HS-5 (cell line): ENCODE measurements at places on chromosomes 2 and 18.

DNA sequence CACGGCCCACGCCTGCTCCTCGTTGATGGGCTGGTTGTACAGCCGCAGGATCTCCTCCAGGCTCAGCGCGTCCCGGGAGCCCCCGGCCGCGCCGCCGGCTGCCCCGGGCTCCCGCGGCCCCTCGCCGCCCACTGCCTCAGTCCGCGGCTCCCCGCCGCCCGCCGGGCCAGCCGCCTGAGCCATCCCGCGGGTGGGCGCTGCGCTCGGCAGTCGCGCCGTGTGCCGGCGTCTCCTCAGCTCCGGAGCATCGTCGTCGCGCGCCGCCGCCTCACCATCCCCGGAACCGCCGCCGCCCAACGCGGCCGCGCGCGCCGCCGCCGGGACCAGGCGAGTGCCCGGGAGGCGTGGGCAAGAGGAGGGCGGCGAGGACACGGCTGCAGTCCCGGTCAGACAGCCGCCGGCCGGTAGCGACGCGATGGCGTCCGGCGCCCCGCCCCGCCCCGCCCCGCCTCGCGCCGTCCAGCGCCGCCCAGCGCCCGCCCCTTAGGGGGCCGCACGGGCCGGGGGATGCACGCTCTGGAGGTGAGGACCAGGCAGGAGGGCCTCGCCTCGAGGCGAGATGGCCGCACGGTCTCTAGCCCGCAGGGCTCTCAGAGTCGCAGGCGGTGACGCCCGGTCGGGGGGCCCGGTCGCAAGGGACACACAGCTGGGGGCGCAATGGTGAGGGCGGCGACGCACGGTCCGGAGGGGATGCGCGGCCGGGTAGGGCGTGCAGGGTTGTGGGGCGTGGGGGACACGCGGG, at the start of gene SPIRE1:
Gene SPIRE1, minus strand, starts transcription at position 424 of the 742 bp plus-strand sequence. Its CDS starts 241 bp downstream, at position 183.
- no peak for DNase-seq

- DNase-seq, result no peak
Measured at GRCh38 chr2:177852389-177852788, 220.2 kb downstream of the PDE11A start.

- no peak for DNase-seq
Measured at GRCh38 chr2:57218206-57218605, 828.4 kb upstream of the VRK2 start.

- no peak for DNase-seq
Measured at GRCh38 chr2:231717281-231718171, 9.2 kb downstream of the PTMA start.

- DNase-seq, result no peak
Measured at GRCh38 chr2:190575263-190575662, 40.7 kb upstream of the NEMP2 start.
